SIG-M5 (cell line): ENCODE measurements at places on chromosomes 16 and 17.

DNA sequence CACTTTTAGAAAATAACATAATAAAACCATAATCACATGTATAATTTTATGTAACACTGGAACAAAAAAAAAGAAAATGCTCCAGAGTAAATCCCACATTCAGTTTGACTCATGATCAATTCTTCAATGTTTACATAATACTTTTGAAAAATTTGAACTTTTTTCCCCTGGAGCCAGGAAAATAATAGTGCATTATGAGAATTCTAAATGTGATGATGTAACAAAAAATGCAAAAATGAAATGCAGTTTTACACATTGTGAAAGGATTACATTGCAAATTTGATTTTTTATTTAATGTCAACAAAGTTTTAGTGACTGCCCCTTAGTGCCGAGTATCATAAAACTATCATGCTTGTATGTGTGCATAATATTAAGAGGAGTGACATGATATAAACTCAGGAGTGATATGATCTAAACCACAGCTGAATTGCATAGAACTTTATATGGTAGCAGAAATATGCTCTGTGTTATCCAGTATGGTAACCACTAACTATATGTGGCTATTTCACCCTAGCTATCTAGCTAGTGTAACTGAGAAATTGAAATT is 238.2 kb downstream of the CDH8 start:
- no peak for DNase-seq

DNA sequence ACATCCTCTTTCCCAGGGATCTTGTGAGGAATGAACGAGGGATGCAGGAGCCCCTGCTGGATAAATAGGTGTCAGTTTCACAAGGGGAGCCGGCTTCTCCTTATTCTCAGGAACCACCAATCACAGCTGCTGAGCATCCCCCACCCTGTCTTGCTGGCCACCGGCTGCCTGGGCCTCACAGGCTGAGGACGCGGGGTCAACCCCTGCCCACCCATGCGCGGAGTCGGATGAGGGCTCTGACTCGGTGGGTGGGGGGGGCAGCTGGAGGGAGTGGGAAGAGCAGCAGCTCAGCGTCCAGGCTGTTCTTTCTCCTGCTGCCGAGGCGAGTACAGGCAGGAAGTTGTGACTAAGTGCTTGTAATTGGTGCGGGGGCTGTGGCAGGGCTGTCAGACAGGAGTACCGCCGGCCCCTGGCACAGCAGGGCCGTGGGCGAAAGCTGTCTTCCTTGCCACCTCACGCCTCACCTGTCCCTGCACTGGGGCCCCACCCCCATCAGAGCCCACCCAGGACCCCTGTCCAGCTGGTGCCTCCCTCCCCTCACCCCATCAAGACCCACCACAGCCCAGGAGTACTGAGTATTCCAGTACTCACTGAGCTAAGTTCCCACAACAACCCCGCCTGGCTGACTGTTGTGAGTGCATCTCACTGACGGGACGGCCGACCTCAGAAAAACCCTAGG is 11.0 kb upstream of the DPEP1 start:
- DNase-seq, result no peak

DNA sequence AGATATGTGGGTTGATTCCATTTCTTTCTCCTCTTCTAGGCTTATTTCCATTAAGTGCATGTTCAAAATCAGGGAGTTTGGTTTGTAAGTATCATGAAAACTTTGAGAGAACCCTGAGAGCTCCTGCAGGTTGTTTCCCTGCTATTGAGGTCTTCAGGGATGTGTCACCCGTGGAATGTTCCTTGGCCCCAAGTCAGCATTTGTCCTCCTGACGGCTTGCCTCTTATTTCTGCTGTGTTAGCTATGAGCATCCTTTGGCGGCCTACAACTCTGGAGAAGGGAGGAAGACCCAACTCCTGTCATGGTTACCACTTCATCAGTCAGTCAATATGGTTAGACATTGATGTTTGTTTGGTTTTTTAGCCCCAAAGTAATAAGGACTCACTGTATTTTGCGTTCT is 180.8 kb downstream of the FTO start:
- no peak for DNase-seq

DNA sequence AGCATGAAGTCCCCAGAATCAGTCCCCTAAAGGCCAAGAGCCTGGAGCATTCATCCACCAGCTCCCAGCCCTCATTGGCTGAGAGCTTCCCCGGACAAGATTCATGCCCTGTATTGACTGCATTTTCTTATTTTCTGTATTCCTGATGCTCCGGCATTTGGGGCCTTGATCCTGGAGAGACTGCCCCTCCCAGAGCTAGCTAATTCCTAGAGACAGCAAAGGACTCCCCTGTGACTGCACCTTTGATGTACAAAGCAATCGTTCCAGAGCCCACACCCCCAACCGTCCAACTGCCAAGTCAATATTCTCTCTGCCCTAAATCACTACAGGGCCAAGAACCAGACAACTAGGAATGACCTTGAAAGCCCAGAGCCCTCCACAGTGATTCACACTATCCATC is 93.4 kb upstream of the CDH5 start:
- no peak for DNase-seq

DNA sequence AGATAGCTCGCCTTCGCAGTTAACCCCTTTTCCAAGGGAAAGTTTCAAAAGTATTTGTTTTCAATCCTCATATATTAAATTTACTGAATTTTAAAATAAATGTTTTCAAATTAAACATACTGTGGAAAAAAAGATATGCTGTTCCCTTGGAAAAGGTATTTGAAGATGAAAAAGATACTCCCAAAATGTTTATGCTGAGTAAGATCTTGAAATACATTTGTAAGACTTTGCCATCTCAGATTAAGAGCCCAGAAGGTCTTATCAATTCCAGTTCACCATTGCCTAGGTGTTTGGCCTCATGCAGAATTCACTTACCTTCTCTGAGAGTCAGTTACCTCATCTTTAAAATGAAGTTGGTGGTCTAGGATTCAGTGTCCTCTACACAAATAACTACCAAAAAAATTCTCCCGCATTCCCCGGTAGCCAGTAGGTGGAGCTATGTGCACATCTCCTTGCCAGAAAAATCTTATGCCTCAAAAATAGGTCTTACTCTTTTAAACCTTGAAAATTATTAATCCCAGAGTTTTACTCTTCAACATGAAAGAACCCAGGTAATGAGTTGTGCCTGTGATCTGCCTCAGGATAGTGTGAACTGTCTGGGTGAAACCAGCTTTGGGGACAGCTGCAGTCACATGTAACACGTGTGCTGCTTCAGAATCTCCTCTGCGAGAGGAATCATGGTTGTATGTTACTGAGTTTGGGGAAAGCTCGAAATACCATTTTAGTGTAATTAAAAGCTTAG is 178.3 kb downstream of the MRTFB start:
- no peak for DNase-seq

DNA sequence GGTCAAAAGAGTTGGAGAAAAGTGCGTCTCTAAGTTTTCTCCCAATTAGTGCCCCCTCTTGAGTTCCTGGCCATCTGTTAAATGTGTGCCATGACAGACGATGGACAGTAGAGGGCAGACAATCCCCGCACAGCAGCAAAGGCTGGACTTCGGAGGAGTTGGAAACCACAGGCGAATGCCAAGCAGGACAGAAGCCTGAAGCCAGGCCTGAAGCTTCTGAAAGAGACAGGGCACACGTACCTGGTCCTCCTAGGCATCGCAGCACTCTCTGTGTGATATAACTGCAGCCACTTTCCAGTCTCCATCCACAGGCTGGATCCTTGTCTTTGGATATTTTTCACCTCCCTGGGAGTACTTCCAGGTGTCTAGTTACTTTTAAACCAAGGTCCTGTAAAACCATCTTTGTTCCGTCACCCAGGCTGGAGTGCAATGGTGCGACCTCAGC is 14.5 kb downstream of the C17orf100 start:
- DNase-seq, result no peak

DNA sequence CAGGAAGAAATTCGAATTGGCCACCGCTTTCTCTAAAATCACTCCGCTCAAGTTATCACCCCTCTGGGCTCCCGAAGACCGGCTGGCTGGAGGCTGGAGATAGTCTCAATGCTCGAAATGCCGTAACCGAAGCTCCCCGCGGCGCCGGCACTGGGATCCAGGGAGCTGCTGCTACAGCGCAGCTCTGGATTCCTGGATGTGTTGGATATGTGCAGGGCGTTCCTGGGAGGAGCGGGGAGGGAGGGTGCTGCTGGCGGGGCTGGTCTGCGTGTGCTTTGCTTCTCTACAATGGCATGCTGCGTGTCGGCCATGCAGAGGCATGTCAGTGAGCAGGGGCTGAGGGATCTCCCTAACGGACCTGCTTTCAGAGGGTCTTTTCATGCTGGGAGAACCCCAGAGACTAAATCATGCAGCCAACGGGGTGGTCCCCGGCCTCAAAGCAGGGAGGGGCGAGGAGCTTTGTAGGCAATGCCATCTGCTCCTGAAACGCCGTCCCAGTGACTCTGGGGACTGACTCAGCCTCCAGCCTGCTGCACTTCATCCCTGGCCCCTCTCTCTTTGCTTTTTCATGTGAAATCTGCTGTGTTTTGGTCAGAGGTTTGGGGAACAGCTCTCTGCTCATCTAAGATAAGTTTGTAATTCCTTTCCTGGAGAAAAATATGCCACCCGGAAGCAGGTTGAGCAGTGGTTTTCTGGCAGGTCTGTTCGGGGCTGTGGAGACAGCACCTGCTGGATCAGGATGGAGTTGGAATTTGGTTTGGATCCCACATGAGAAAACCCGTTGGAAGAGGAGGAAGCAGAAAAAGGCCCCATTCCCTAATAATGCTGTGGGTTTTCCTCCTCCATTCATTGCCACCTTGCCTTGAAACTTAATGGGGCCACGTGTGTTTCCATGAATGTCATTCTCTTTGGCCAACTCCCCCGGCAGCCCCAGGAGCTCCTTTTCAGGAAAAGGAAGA is 311.4 kb downstream of the SEC14L1 start:
- DNase-seq, result no peak

GRCh38 chr16:72985995-72986394 is 61.9 kb downstream of the ZFHX3 start:
- DNase-seq, result no peak

DNA sequence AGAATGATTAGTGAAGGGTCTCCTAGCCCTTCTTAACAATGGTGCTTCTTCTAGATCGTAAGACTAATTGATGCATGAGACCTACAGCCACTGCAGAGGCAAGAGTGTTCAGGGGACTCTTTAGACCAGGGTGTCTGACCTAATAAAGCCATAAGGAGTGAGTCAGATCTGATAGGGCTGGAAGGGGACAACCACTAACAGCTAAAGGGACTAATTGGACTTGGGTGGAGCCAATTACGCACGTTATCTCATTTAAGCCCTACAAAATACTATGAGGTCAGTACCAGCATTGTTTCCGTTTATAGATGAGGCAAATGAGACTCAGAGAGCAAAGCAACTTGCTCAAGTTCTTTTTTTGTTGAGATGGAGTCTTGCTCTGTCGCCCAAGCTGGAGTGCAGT is 14.5 kb upstream of the RNF222 start:
- DNase-seq, result no peak

- DNase-seq, result no peak
These were observed 60.4 kb downstream of the PRMT7 start for GRCh38 chr16:68371276-68371651.

DNA sequence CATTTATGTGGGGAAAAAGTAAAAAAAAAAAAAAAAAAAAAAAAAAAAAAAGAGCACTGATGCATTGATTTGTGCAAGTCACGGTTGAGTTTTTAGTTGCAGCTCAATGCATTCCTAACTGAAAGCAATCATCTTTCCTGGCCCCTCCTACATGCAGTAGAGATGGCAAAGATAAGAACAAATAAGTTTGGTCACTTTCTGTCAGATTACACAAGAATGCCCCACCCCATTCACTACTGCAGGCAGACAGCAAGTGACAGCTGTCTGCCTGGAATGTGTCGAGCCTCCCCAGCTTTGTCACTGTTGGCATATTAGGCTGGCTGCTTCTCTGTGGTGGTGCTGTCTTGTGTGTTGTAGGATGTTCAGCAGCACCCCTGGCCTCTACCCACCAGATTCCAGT is 243.5 kb downstream of the FOXL1 start:
- DNase-seq, result no peak

- DNase-seq, result no peak
These were observed 37.0 kb downstream of the NUBP1 start for GRCh38 chr16:10780628-10781027.

DNA sequence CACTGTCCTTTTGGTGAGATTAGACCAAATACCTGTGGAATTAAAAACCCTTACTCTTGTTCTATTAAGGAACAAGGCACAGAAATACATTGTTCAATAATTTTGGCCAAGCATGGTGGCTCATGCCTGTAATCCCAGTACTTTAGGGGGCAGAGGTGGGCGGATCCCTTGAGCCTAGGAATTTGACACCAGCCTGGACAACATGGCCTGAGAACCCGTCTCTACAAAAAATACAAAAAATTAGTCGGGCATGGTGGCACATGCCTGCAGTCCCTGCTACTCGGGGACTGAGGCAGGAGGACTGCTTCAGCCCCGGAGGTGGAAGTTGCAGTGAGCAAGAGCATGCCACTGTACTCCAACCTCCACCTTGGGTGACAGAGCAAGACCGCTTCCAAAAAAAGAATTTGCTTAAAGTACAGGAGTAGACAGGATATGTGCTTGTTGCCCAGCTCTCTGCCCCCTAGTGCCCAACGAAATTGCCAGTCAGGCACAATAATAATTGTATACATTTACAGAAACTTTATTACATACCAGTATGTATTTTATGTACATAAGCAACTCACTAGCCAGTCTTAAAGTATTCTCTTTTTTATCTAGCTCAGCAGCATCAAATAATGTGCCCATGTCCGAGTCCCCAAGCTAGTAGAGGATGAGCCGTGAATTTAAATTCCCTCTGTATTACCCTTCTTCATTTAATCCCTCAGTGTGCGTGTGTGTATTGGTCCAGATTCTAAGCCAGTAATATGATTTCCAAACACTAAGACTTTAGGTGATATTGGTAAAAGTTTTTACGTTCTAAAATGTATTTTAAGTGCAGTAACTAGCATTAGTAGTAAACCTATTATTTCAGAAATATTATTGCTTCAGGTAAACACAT is 1.4 kb downstream of the THUMPD1 start:
- DNase-seq, result no peak

DNA sequence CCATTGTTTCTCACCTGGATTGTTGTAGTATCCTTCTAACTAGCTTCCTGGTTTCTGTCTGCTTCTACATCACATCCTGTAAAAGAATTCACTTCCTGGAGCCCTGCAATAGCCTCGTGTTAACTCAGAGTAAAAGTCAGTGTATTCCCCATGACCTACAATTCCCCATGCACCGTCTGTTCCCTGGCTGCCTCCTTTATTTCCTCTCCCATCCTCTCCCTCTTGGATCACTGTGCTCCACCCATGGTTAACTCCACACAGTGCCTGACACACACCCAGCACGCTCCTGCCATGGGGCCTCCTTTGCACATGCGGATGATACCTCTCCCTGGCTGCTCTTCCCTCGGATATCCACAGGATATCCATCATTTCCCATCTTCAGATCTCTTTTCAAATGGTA is 301.4 kb upstream of the IRX3 start:
- DNase-seq, result no peak

DNA sequence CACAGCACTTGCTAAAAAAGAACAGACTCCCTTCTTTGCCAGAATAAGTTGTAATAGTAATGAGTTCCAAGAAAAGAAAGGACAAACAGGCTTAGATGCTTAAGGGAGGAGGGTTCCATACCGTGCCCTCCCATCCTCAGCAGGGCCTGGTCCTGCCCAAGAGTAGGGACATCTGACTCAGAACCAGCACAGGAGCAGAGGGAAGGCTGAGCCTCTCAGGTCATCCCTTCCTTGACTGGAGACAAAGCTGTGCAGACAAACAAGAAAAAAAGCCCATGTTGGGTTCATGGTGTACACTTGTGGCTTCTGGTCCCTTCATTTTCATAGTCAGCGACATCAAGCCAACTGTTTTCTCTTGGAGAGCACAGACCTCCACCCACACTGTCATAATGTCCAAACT is 44.2 kb upstream of the NDRG4 start:
- no peak for DNase-seq

GRCh38 chr16:48212033-48212432 is 32.1 kb upstream of the LONP2 start:
- no peak for DNase-seq

GRCh38 chr17:75096082-75096625 is 8.4 kb downstream of the SLC16A5 start:
- no peak for DNase-seq
